Ecto neural progenitor cell (in vitro differentiated cells): ENCODE measurements at places on chromosomes 2 and 18.

DNA sequence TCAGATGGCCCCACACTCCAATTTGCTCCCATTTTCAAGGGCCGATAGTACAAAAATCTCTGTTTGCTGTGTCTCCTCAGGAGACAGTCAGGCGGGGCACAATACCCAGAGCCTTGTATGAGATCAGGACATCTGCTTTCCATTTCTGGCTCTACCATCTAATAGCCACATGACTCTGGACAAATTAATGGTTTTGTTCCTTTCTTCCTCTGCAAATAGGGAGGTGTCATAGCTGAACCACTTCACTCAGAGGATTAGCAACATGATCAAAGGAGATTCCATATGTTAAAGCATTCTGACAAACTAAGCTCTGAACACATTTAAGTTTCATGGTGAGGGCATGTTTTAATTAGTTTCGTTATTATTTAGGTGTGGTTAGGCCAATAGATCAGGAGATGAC, 602.1 kb upstream of the SYT4 start:
- DNase-seq, result no peak

- DNase-seq, result peak; percentile 62
Observed at GRCh38 chr2:45993476-45993991, 303.7 kb upstream of the EPAS1 start.

- DNase-seq, result no peak
Observed at GRCh38 chr2:178436662-178437061, 14.3 kb downstream of the PRKRA start.

DNA sequence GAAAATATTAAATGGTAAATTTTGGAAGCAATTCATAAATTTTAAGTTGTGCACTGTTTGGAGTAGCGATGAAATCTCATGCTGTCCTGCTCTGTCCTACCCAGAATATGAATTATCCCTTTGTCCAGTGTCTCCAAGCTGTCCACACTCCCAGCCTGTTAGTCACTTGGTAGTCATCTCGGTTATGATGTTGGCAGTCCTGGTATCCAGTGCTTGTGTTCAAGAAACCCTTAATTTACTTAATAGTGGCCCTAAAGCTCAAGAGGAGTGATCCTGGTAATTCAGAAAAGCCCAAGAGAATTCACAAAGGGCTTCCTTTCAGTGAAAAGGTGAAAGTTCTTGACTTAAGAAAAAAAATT, 71.8 kb upstream of the STAM2 start:
- DNase-seq, result no peak

DNA sequence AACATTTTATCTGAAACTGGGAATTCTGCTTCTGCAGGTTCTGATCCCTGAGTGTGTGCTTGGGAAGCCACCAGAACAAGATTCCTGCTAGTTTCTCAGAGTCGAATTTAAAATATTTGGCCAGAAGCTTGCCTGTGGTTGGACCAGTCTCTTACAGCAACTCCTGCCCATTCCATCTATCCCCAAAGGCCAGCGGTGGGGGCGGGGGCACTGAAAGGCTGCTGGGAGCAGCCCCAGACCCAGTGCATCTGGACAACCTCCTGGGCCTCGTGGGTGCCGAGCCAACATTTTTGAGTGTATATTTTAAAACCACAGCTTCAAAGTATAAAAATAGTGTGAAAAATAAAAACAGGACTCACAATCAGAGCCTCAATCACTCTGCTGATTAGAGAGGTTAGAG, 38.6 kb upstream of the ZFP36L2 start:
- no peak for DNase-seq

DNA sequence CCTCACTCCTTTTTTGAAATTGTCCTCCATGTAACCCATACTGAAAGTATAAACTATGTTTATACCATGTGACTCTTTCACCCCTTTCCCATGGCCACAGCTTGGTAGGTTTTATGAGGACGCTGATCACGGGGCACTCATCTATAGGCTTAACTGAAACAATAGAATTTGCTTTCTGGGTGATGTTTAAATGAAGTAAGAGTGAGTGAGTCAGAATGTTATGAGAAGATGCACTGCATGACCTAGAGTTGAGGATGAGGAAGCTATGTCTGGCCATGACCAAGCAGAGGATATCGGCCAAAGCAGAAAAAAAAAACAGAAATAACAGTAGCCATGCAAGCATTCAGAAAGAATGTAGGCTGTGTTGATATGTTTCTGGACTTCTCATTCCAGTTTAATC, 34.9 kb downstream of the SCN1A start:
- no peak for DNase-seq

DNA sequence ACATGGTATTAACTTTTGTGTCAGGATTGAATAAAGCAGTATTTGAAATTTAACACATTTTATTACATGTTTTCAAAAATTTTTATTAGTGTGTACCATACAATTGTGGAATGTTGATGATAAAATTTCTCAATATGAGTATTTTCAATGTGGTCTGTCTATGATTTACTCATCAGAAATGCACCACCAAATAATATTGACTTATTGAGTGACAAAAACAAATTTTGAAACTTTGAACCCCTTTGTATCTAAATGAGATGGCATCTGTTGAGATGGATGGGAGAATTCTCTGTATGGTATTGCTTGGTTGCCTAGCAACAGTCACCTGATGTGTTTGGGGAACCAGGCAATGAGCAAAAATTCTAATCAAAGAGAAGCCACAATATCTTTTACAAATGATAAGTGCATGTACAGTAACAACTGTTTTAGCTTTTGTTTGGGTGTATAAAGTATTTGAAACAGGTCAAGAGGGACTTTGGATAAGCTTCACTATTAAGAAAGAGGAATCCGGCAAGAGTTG, 400.1 kb downstream of the CCDC85A start:
- no peak for DNase-seq

- no peak for DNase-seq
Observed at GRCh38 chr2:2234398-2235195, 96.5 kb downstream of the MYT1L start.

GRCh38 chr2:236561874-236562273, 7.8 kb upstream of the ACKR3 start:
- DNase-seq, result no peak

DNA sequence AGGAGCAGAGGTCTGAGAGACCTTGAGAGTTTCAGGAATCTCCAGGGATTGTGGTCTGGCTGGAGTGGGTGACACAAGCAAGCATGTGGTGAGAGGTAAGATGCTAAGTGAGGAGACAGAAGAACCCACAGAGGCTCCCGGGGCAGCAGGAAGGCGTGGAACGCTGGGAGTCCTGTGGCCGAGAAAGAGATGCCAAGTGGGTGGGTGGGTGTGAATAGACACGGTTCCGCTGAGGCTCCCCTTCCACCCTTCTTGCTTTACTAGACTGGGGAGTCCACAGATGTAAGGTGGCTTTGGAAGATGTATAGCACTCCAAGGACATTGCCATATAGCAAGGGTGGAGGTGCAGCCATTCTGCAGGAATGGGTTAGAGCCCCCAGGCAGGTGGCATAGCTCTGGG, 4.2 kb downstream of the TEX51 start:
- no peak for DNase-seq

- DNase-seq, result no peak
Observed at GRCh38 chr2:47373747-47374146, 29.2 kb upstream of the MSH2 start.
